Psoas muscle (tissue), 8 donors: ENCODE measurements at places on chromosomes 11 and 22. TPM values are rescaled to one million over a fixed set of nuclear protein-coding genes. Genes with fewer than 3 reads are reported as not detected.

GRCh38 chr11:61697764-61698163 is 17.6 kb downstream of the DAGLA start:
- H3K27me3 ChIP-seq = no peaks in the 10 kb centered on the region
- no peak overlapping the region for H3K4me3 ChIP-seq
- no peak for DNase-seq
- H3K36me3 ChIP-seq = no peaks in the 10 kb centered on the region
- peaks cover 84% of the 10 kb centered on the region for H3K4me1 ChIP-seq

DNA sequence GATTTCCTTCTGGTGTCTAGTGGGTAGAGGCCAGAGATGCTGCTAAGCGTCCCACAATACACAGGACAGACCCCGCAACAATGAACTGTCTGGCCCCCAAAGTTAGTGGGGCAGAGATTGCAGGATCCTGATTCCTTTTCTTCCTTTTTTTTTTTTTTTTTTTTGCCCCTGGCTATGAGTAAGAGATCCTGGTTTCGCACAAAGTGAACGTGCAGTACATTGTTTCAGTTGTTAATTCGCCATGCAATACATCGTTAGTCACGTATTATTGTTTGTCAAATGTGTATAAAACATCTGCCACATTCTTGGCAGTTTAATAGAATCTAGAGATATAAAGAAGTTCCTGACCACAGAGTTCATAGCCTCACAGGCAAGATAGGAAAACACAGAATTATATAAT is 20.2 kb downstream of the ST3GAL4 start:
- no peaks in the 10 kb centered on the region for H3K27me3 ChIP-seq
- H3K36me3 ChIP-seq = no peaks in the 10 kb centered on the region
- DNase-seq = no peak
- H3K27ac ChIP-seq = no peak overlapping the region
- H3K4me3 ChIP-seq = no peak overlapping the region
- no peaks in the 10 kb centered on the region for H3K4me1 ChIP-seq

GRCh38 chr11:109731451-109731850 is 309.5 kb downstream of the C11orf87 start:
- no peak overlapping the region for H3K4me3 ChIP-seq
- H3K4me1 ChIP-seq = no peaks in the 10 kb centered on the region
- H3K27me3 ChIP-seq = no peaks in the 10 kb centered on the region
- no peaks in the 10 kb centered on the region for H3K36me3 ChIP-seq
- DNase-seq = no peak

DNA sequence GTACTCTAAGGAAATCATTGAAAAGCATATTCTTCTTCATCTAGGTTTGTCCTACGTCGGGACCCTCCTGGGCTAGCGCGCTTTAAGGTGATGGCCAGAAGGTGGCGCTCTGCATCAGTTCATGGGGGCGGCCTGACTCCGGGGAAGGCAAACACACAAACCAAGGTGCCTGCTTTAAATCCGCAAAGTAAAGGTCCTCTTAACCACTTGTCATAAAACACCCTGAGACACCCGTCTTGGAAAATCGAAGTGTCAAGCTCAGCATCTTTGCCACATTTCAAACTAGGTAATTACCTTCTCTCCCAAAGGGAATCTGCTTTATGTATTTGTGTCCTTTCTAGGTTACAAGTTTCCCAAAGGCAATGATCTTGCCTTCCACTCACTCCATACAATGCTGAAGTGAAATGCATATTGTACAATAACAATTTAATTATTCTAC is 33.9 kb downstream of the LMO2 start:
- H3K27me3 ChIP-seq = no peaks in the 10 kb centered on the region
- H3K36me3 ChIP-seq = no peaks in the 10 kb centered on the region
- H3K4me3 ChIP-seq = no peak overlapping the region
- H3K27ac ChIP-seq = no peak overlapping the region

Gene H19
- 2,069 TPM for total RNA-seq

Gene NRIP3
- 0.09 TPM for total RNA-seq

GRCh38 chr11:65609229-65609628 is 4.8 kb downstream of the MAP3K11 start:
- no peaks in the 10 kb centered on the region for H3K27me3 ChIP-seq
- peaks cover 37% of the 10 kb centered on the region for H3K36me3 ChIP-seq
- DNase-seq = no peak
- no peak overlapping the region for H3K4me3 ChIP-seq

DNA sequence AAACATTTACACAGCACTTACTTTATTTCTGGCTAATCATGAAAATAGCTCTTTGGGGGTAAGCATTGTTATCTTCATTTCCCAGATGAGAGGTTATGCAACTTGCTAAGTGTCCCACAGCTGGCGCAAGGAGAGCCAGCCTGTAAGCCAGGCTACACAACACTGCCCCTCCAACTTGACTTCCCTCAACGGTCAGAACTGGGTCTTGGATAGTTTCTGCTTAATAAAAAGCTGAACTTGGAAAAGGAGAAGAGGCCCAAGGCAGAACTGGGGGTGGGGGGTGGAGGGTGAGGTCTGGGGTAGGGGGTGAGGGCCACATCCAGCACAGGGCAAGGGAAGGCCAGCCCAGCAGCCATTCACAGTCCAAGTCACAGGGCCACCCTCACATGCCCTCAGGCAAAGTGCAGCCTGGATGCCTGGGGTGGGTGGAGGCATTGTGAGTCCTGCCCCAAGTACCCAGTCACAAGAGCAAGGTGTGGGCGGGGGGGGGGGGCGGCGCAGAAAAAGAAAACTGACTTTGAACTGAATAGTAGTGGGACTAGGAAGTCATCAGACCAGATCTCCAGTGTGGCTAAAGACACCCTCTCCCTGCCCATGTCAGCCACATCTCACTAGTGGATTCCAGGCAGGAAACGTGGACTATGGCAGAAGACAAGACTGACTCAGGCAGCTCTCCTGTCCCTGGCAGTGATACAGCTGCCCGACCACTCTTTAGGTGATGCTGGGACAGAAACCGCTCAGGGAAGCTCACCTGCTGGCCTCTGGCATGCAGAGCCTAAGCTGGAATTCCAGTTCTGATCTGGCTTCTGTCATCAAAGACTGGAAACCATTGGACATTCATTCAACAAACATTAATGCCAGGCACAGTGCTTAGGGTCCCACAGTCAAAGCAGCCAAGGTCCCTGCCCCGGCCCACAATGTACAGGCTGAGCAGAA is 52.4 kb downstream of the PACSIN2 start:
- no peak overlapping the region for H3K27ac ChIP-seq
- H3K4me3 ChIP-seq = no peak overlapping the region
- H3K36me3 ChIP-seq = no peaks in the 10 kb centered on the region
- no peaks in the 10 kb centered on the region for H3K27me3 ChIP-seq
- peaks cover 58% of the 10 kb centered on the region for H3K4me1 ChIP-seq
- DNase-seq = no peak

DNA sequence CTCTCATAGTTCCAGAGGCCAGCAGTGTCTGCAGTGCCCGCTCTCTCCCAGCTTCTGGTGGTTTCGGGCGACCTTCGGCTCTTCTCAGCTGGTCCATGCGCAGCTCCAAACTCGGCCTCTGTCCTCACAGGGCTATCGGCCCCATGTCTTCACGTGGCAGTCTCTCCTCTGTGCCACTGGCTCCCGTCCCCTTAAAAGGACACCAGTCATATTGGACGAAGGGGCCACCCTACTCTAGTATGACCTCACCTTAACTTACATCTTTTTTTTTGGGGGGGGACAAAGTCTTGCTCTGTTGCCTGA is 13.8 kb downstream of the LTO1 start:
- no peak overlapping the region for H3K27ac ChIP-seq
- peaks cover 52% of the 10 kb centered on the region for H3K36me3 ChIP-seq
- H3K4me3 ChIP-seq = no peak overlapping the region
- no peak for DNase-seq
- no peaks in the 10 kb centered on the region for H3K4me1 ChIP-seq

GRCh38 chr11:15775015-15775541 is 581.3 kb downstream of the SOX6 start:
- DNase-seq = peak; percentile 48
- H3K36me3 ChIP-seq = no peaks in the 10 kb centered on the region
- H3K4me1 ChIP-seq = peaks cover 9% of the 10 kb centered on the region
- no peak overlapping the region for H3K27ac ChIP-seq
- H3K27me3 ChIP-seq = no peaks in the 10 kb centered on the region

DNA sequence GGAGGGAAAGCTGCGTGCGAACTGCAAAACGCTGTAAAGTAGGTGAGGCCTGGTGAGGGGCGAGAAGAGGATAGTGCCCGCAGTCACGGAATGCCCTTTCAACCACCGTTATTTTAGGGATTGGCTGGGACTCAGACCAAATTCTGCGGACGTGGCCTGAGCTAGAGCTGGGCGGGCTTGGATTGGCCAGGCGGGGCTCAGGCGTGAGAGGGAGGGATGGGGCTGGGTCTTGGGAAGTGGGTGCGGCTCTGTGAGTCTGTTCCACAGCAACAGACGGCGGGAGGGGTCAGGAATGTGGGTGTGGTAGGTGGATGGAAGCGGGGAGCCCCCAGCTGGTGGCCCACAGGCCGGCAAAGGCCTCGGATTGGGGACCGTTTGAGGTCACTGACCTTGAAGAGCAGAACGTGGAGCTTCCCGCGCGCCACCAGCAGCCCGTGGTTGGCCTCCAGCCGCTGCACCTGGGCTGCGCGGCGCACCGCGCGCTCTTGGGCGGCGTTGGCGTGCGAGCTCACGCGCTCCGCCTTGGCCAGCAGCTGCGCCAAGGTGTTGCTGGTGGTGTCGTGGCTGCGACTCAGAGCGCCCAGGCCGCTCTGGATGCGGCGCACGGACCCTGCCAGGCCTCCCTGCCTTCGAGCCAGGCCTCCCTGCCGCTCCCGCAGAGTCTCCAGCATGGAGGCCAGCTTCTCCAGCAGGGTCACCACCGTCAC is 444 bp downstream of the CAVIN3 start:
- H3K4me3 ChIP-seq = peak overlapping the region; percentile 78
- H3K27me3 ChIP-seq = no peaks in the 10 kb centered on the region
- H3K27ac ChIP-seq = peak overlapping the region; percentile 96
- H3K36me3 ChIP-seq = no peaks in the 10 kb centered on the region
- peaks cover 27% of the 10 kb centered on the region for H3K4me1 ChIP-seq

- H3K4me1 ChIP-seq = peaks cover 18% of the 10 kb centered on the region
- H3K27ac ChIP-seq = peak within 1 kb of the TSS; percentile 91
- peak within 1 kb of the TSS; percentile 91 for H3K4me3 ChIP-seq
- peak; percentile 94 for DNase-seq
Observed at GRCh38 chr11:113314389-113315301, at the start of gene TTC12. Gene TTC12 (plus strand): TSS chr11:113314583. CDS start chr11:113316258, 1,675 bp downstream.

Gene TESMIN
- total RNA-seq = 0.24 TPM

DNA sequence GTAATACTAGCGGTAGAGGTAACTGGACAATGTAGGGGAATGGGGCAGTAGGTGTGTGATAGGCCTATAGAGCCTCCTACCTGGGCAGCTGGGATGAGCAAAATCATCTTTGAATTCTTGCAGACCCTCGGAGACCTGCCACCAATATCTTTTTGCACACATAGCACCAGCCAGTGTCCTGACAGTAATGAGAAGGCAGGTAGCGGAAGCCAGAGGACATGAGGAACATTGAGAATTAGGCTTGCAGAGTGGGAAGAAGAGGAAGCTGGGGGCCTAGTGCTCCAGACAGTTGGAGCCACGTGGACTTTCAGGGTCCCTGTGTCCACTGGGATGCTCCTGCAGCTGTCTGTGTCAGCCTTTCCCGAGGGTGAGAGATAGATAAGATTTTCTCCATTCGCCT is 17.2 kb upstream of the SYT13 start:
- H3K27me3 ChIP-seq = peaks cover 4% of the 10 kb centered on the region
- H3K36me3 ChIP-seq = no peaks in the 10 kb centered on the region
- H3K4me3 ChIP-seq = no peak overlapping the region
